ENCODE measurements at places on chromosomes 3 and 15.

- DNase-seq, result no peak
Observed at GRCh38 chr3:15903164-15903563, 105.4 kb upstream of the ANKRD28 start.

DNA sequence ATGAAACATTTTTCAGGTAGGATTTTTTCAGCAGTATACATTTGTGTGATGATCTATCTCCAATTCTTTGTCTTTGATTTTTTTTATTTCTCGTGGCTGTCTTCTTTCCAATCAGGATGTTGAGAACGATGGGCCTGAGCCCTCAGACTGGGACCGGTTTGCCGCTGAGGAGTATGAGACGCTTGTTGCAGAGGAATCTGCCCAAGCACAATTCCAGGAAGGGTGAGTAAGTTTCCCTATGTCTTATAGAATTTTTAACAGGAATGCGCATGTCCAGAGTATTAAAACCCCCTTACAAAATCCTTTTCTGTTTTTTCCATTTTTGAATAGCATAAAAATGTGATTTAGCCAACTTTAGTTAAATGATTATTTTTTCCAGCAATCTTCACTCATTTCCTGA lies 90.0 kb downstream of the MSL2 start:
- no peak for DNase-seq

- DNase-seq, result no peak
Observed at GRCh38 chr3:21117370-21117769, 633.6 kb downstream of the ZNF385D start.

- no peak for DNase-seq
Observed at GRCh38 chr15:74808840-74809229, 3.8 kb upstream of the LMAN1L start.

DNA sequence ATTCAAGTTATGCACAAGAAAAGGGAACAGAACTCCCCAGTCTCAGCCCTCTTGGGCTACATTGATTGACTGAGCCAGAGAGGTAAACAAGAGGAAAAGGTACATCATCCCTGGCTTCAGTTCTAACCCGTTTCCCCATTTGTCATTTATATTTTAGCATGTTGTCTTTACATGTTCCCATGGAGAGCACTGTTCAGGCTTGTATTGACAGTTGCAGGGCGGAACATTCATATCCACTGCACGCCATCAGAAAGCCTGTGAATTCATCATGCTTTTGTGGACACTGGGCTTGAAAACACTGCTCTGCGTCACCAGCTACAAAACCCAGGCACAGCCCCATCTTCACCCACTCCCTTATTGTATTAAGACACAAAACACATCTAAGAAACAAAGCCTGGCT lies 240.9 kb upstream of the EIF1B start:
- no peak for DNase-seq

- DNase-seq, result no peak
Observed at GRCh38 chr15:68558318-68559305, 20.2 kb upstream of the CORO2B start.

- DNase-seq, result no peak
Observed at GRCh38 chr3:127964816-127965215, 49.8 kb downstream of the KBTBD12 start.

- no peak for DNase-seq
Observed at GRCh38 chr3:127171721-127172120, 21.2 kb upstream of the PRR23E start.

DNA sequence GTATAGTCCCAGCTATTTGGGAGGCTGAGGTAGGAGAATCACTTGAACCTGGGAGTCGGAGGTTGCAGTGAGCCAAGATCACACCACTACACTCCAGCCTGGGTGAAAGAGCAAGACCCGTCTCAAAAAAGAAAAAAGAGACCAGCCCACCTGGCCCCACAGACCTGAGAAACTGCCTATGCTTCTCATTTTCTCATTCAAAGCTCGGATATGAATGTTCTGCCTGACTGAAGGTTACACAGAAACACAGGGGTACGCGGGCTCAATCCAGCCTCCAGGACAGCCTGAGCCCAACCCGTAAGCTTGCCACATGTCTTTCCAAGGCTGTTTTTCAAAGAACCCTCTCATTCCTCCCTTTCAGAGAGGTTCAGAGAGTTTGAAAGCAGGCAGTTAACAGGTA lies 9.7 kb upstream of the LRRC15 start:
- no peak for DNase-seq

- no peak for DNase-seq
Observed at GRCh38 chr15:79294075-79294474, 11.6 kb downstream of the ANKRD34C start.

- DNase-seq, result no peak
Observed at GRCh38 chr15:42848846-42849245, 71.7 kb downstream of the TTBK2 start.

- no peak for DNase-seq
Observed at GRCh38 chr3:185208823-185209222, 45.0 kb downstream of the EHHADH start.

GRCh38 chr3:186440891-186441290 lies 78.9 kb upstream of the DGKG start:
- no peak for DNase-seq

GRCh38 chr3:119120480-119120879 lies 25.5 kb upstream of the TEX55 start:
- DNase-seq, result no peak

DNA sequence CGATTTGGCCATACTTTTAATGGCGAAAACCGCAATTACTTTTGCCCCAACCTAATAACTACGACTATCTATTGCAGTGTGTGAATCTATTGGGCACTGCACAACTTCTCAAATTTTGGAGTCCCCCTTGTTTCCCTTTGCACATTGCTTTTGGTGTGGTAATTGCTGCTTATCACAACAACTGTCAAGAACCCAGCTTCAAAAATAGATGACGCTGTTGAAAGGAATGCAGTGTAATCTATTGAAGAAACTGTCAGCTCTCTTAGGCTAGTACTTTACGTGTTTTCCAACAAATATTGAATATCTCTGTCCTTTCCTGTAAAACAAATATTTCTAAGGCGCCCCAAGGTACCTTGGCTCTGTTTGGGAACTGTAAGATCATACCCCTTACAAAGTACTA lies 222.8 kb upstream of the UBE2E2 start:
- DNase-seq, result no peak

DNA sequence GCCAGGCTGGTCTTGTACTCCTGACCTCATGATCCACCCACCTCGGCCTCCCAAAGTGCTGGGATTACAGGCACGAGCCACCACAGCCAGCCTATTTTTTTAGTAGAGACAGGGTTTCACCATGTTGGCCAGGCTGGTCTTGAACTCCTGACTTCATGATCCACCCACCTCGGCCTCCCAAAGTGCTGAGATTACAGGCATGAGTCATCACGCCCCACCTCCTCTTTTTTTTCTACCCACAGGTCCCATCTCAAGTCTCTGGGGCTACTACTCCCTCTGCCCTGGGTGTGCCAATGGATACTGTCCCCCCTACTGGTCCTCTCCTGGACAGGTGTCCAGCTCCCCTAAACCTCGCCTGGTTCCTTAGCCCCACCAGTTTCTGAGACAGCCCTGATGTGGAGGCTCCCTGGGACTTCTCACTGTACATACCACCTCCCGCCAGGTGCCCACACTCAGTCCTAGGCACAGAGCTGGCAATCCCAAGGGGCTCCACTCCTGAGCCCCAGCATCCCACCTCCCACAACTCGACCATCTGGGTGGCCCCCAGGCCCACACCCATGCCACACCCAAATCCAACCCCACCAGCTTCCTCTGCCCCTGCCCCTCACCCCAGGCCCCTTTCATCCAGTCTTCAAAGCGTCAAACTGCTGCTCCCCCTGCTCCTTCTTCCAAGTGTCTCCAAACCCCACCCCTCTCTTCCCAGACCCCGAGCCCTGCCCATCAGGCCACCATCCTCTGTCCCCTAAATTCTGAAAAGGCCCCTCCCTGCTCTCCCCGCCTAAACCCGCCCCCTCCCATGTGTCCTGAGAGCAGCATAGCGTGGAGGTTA lies 13.1 kb upstream of the CYP11A1 start:
- no peak for DNase-seq

- DNase-seq, result no peak
Observed at GRCh38 chr3:109269577-109270275, 46.6 kb downstream of the DPPA2 start.

GRCh38 chr3:18558507-18558906 lies 133.4 kb upstream of the SATB1 start:
- no peak for DNase-seq

DNA sequence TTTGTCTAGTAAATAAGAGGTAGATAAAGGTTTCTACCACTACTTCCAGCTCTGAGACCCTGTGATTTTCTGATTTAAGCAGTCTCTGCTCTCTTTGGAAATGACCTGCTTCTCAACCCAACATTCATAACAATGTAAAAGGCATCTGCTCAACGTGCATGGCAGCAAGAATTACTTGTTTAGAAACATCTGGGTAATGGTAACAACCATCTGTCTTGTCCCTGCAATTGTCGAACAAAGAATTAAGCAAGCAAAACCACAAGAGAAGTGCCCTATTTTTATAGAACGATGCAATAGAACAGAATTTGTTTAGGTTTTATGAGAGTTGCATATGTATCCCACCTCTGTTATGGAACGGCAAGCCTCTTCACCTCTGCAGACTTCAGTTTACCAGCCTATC lies 7.1 kb upstream of the FSIP1 start:
- DNase-seq, result no peak

GRCh38 chr3:7204848-7205156 lies 343.9 kb downstream of the GRM7 start:
- DNase-seq, result no peak

GRCh38 chr3:128496019-128496601 lies 3.1 kb upstream of the GATA2 start:
- DNase-seq, result no peak

DNA sequence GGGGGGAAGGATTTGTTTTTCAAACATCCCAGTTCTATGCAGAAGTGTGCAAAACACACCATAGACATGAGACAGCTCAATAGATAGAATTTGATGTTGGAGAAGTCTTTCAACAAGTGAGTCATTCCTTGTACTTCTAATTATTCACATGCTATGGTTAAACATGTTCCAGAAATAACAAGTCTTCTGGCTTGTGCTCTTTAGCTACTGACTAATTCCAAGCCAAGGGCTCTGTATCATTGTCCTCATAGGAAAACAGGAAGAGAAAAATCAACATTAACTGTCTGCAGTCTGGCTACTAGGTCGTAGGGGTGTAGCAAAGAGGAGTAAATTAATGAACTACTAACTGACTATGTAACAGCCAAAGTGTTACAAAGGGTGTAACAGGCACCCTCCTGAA lies 25.8 kb downstream of the LDHAL6B start:
- DNase-seq, result no peak

DNA sequence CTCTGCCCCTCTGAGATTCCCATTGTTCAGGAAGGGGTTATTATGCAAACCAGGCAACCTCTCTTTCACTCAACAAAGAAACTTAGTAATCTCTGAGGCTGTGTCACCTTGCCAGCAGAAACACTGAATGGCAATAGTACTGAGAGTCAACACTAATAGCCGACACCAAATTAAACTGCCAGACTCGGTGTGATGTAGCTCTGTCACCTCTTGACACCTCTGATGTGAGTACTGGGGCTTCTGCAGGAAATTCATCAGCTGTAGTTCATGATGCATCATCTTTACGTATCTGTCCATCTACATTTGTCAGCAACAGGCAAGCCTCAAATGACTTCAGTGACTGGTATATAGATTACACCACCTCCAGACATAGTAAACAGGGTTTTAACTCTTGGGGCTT lies 65.0 kb upstream of the ONECUT1 start:
- no peak for DNase-seq

DNA sequence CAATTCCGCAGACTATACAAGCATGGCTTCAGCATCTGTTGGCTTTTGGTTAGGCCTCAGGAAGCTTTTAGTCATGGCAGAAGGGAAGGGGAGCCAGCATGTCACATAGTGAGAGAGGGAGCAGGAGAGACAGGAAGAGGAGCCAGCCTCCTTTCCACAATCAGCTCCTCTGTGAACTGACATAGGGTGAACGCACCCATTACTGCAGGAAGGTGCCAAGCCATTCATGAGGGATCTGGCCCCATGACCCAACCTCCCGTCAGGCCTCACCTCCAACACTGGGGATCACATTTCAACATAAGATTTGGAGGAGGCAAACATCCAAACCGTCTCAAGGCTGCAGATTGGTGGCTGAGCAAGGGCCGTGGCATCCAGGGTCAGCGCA lies 106.3 kb downstream of the LRRK1 start:
- no peak for DNase-seq

- DNase-seq, result no peak
Observed at GRCh38 chr3:174619239-174619638, 239.9 kb upstream of the NAALADL2 start.

DNA sequence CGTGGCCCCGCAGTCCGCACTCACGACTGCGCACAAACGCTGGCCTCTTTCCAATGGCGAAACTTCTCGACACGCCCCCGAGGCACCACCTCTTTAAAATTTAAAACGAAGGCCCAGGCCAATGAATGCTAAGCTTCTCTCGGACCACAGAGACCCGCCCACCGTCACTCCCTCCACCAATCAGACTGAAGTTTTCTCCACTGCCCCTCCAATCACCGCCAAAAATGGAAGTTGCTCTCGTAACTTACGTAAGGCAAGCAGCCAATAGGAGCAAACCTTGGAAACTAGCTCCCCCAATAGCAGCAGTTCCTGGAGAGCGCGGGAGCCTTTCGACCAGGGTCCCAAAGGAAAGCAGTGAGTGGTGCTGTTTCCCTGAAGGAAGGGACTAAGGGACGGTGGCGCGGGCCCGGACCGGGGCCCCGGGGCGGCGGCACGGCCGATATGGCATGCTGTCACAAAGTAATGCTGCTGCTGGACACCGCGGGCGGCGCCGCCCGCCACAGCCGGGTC lies at the start of gene TICRR:
Gene TICRR, plus strand, starts transcription at position 324 of the 510 bp plus-strand sequence. Its CDS starts 118 bp downstream, at position 442.
- DNase-seq, result peak; percentile 89

Data from activated CD4-positive, alpha-beta T cell treated with anti-CD3 and anti-CD28 coated beads for 1 hour (primary cell).